Uterus (tissue), 4 donors: ENCODE measurements at places on chromosomes 13 and 19. TPM values are rescaled to one million over a fixed set of nuclear protein-coding genes. Genes with fewer than 3 reads are reported as not detected.

The SERP2 gene
- total RNA-seq: 12.6 TPM

The LYL1 gene
- total RNA-seq: 11.5 TPM

The CYP2A7 gene
- not detected for total RNA-seq

The CGB2 gene
- total RNA-seq: not detected

The LGALS14 gene
- not detected for total RNA-seq

The BST2 gene
- total RNA-seq: 185 TPM

The TUBA3C gene
- not detected for total RNA-seq
